ENCODE measurements at places on chromosomes 3 and 15.

- DNase-seq, result no peak
Measured at GRCh38 chr3:37291275-37291700, 116.9 kb upstream of the LRRFIP2 start.

DNA sequence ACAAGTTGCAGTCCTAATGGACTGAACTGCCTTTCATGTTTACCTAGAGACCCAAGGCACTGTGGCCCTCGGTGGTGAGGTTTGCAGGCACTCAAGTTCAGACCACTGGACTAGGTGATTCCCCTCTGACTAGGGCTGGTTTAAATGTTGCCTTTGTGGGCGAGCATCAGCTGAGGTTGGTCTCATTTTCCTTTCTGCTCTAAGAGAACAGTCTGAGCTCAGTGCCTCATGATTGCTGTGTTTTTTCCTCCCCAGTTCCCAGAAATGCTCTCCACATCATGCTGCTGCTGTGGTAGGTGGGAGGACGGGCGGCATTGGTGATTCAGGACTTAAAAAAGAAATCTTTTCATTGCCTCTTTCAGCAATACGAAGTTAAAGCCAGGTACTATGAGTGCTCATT, 237.2 kb downstream of the MBNL1 start:
- DNase-seq, result no peak

DNA sequence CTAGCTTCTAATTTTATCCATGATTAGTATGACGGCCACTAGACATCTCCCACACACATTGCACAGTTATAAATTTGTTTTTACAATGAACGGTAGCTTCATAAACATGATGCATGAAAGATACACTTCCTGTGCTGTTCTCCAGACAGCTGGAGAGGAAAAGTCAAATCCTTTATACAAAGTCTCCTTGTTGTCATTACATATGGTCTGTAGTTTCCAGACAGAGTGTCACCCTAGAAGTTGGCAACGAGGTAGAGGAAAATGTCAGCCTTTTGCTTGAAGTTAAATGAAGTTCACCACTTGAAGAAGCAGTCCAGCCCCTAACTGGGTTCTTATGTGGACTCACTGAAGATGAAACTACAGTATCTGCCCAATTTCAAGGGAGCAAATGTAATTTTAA, 253.0 kb upstream of the P2RY1 start:
- DNase-seq, result no peak

DNA sequence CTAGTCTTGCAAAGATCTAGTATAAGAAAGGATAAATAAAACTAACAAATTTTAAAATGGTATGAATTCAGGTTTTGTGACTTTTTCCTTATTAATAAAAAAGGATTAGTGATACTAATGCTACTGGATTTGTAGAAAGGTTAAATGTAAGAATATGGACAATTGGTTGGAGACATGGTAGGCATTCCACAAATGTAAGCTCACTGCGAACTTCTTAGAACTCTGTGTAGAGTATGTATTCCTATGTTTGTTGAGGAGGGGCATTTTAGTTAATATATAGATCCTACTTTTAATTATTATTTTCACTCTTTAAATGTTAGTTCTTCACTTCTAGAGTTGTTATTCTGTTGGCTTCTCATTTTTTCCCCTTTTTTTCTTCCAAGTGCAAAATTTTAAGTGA, 414.3 kb downstream of the RBMS3 start:
- DNase-seq, result no peak

DNA sequence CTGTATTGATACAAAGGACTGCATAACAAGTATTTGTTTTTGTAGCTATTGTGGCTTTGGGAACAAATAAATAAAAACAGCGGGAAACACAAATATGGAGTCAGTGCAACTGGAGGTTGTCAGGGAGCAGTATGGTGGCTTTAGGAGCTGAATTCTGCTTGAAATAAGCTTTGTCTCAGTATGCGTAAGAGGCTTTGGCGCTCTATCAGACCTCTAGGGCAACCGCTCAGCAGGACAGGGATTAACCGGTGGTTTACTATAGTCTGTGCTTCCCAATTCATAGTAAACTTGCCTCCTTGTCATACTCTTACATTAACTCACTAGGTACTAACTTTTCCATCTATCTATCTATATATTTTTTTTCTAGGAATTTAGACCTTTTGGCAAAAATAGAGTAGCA, 104.6 kb downstream of the ZIC1 start:
- DNase-seq, result no peak

DNA sequence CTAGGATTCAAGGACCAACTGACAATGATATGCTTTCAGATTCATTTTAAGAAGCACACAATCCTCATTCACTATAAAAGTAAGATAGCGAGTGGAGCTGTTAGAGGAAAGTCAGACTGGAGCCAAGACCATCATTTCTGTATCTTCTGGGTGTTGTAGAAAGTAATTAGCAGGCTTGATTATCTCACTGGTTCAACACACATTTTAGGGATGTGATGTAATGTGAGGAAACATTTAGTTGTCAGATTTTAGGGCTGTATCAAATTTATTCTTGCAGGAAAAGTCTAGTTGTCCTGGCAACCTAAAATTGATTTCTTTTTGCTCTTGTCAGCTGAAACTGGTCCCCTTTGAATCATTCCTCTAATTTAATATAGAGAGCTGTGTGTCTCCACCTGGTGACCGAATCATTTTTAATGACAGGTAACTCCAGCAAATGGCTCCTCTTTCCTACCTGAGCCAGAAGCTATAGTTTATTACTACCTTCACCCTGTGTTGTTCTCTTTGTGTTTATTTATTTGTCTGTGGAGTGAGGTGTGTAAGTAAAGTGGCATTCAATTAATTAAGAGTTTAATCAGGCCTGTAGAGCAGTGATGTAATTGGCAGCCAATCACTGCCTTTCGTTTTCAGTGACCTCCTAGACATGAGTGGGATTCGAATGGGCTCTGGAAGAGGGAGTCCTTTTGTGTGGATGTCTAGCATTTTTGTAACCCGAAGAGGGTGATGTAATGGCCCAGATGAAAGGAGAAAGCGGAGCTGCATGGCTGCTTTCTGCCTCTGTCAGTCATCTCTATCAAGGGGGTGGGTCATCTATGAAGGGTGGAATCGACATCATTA, 125.8 kb downstream of the LPP start:
- peak; percentile 52 for DNase-seq

DNA sequence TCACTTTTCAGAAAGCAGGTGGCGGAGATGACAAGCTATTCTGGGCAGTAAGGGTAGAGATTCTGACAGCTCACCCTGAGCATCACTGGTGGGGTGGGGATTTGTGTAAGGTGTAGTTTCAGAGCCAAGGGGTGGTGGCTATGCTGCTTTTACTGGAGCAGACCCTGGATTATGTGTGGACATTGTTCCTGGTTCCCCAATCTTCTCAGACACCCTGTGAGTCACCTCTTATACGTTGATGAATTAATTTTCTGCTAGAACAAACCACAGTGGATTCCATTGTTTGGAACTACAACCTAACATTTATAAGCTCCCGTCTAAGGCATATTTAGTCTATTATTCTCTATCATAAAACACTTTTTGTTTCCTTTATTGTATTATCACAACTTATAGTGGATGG, 169.5 kb upstream of the COL8A1 start:
- no peak for DNase-seq

- DNase-seq, result peak; percentile 21
Measured at GRCh38 chr15:58053315-58054153, 12.0 kb downstream of the ALDH1A2 start.

DNA sequence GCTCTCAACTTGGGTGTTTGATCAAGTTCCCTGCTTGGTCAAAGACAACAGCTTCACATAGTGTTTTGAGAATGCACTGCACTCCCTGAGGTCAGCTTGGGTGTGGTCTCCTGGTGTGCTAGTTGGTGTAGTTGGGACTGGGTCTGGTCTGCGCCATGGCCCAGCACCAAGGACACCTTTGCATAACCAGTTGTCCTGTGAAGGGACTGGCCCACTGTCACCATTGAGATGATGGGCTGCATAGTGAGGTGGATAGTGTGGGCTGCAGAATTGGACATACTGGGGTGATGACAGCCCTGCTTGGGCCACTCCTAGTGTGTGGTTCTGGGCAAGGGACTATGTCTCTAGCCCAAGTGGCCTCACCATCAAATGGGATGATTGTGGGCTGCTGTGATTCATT, 9.5 kb downstream of the RPSA start:
- no peak for DNase-seq

GRCh38 chr3:30657914-30658313, 51.5 kb downstream of the TGFBR2 start:
- DNase-seq, result no peak

DNA sequence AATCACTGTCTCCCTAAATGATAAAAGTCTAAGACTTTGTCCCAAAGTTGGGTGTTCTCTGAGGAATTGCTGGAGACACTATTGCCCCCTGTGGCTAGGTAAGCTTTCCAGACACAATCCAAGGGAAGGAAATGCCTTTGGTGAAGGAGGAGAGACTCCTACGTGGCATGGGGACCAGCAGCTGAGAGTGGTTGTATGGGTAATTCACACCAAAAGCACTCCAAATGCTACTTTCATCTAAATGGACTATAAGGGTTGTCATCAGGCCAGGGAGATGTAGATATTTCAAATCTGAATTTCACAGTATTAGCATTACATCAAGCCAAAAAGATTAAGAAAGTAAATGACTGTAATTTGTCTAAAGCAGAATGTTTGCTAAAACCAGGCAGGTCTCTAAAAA, 400.8 kb upstream of the THBS1 start:
- no peak for DNase-seq

- DNase-seq, result no peak
Measured at GRCh38 chr3:27639271-27639670, 82.9 kb downstream of the EOMES start.

DNA sequence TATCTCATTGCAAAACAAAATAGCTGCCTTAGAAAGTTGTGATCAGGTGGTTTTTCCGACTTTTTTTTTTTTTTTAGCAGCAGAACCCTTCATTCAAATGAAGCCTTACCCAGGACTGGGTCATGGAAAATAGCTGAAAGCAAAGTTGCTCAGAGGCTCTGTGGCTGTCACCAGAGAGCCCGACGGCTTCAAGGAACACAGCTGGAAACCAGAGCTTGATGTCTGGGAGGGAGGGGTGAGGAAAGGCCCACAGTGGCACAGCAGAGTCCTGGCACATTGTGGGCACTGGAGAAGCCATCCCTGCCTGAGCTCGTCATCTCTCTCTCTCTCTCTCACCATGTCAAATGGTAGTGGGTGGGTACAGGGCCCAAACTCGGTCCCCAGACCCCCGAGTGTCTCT, 77.5 kb downstream of the RPN1 start:
- DNase-seq, result no peak

DNA sequence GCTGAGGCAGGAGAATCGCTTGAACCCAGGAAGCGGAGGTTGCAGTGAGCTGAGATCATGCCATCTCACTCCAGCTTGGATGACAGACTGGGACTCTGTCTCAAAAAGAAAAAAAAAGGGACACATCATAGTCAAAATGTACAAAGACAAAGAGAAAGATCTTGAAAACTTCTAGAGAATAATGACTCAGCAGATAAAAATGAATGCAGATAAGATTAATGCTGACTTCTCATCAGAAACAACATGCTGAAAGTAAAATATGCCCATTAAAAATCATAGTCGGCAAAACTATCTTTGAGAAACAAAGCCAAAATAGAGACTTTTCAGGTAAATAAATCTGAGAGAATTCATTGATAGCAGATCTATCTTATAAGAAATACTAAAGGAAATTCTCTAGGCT, 271.1 kb upstream of the GPR149 start:
- DNase-seq, result no peak

GRCh38 chr3:152458376-152459117, 189.8 kb downstream of the MBNL1 start:
- DNase-seq, result no peak

GRCh38 chr3:94076055-94076454, 13.2 kb downstream of the NSUN3 start:
- no peak for DNase-seq

DNA sequence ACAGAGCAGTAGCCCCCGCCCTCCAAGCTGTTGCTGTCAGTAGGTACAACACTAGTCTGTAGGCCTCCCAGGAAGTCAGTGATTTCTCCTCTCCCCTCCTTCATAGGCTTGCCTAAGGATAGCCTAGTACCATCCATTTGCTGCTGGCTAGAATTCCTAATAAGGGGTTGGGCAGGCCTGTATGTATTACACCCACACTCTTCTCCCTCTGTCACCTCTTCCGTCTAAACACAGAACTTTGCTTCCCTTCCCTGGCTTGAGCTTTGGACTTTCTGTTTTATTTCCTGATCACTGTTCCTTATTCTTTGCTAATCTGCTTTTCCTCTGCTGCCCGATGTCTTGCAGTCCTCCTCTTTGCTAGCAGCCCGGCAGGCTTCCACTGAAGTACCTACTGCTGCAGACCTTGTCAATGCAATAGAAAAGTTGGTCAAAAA, 93.4 kb upstream of the UMPS start:
- DNase-seq, result no peak
